ENCODE measurements at places on chromosomes 2 and 18.

- DNase-seq, result no peak
Measured at GRCh38 chr2:37332560-37332959, 7.9 kb upstream of the PRKD3 start.

DNA sequence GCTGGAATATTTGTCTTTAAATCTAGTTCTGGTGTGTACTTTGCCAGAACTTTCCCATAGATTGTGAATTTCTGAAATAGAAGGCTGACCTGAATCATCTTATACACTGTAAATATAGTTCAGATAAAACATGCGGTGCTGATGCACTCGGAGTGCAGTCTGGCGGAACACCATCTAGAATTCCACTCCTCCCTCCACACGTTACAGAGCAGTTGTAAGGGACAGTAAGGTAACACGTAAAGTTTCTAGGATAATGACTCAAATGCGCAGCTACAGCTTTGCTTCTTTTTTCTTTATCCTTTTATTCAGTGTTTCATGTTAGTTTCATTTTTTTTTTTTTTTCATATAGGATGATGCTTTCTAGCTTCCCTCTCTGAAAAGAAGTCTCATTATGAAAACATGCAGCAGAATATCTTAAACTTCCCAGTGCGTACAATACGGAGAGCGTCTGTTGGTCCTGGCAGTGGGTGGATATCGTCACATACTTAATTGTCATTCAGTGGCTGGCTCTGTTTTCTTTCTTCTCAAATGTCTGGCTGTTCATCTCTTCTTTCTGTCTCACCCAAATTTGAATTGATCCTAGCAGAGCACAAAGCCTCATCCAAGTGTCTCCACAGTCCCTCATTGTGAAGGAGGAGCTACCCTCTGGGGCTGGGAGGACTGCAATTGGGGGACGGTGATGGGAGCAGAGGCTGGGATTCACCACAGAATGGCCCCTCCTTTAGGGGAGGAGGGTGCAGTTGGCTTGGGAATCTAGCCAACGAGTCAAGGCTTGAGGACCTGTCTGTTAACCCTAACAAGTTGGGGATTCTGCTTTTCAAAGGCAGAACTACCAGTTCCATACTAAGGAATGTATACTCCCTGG is 138.8 kb downstream of the MYT1L start:
- no peak for DNase-seq

DNA sequence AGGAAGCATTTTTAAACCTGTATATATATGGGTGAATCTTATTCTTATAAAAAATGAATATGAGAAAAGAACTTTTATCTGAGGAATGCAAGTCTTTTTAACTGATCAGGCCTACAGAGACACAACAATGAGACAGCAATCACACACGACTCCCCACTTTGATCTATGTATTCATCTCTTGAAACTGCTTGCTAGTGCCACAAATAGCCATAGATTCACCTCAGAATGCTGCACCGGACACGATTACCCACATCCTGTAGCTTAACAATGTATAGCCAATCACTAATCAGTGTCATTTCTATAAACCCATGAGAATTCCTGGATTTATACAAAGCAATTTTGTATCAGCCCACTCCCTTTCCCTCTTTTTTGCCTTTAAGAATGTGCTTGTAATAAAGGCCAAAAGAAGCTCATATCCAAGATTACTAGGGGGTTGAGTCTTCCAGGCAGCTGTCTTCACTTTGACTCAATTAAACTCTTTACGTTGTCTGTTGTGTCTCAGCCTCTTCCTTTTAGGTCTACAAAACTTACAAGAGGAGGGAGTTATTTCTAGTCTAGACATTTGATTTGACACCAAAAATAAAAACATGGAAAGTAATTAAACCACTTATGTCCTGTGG is 94.9 kb downstream of the MBD2 start:
- no peak for DNase-seq

GRCh38 chr2:68662466-68662865 is 19.1 kb downstream of the PROKR1 start:
- DNase-seq, result no peak

- no peak for DNase-seq
Measured at GRCh38 chr2:31476511-31477180, 62.1 kb upstream of the XDH start.

DNA sequence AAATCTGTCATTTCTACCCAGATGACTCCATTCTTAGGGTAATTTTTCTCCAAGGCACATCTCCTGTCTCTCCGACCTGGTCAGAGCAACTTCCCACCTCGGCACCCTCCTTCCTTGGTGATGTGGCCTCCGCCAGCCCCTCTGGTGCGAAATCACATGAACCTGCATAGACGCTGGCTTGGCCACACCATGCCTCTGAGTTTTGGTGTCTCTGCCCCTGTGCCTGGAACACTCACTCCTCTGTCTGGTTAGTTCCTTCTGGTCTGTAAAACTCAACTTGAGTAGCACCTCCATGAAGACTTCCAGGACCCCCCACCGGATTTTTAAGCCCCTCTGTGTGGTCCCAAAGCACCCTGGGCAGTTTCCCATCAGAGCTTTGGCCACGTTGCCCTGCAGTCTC is 83.2 kb upstream of the OTOS start:
- DNase-seq, result no peak
